ENCODE measurements at places on chromosomes 4 and X. TPM values are rescaled to one million over a fixed set of nuclear protein-coding genes. Genes with fewer than 3 reads are reported as not detected.

Gene ATOH1
- not detected for total RNA-seq

Gene MAP7D2
- 0.08 TPM for total RNA-seq

Gene GAGE12J
- total RNA-seq: not detected

Gene GAGE12E
- total RNA-seq: not detected

GRCh38 chr4:67879486-67879885, 4.3 kb downstream of the TMPRSS11D start:
- no peaks in the 10 kb centered on the region for H3K4me1 ChIP-seq
- no peak overlapping the region for H3K27ac ChIP-seq
- no peak overlapping the region for H3K4me3 ChIP-seq
- DNase-seq: no peak
- H3K27me3 ChIP-seq: peaks cover 6% of the 10 kb centered on the region

GRCh38 chr4:142435599-142436235, 410.4 kb downstream of the INPP4B start:
- H3K27ac ChIP-seq: no peak overlapping the region
- no peak for DNase-seq
- peaks cover 3% of the 10 kb centered on the region for H3K36me3 ChIP-seq
- no peaks in the 10 kb centered on the region for H3K27me3 ChIP-seq
- peaks cover 12% of the 10 kb centered on the region for H3K4me1 ChIP-seq
- H3K4me3 ChIP-seq: no peak overlapping the region

DNA sequence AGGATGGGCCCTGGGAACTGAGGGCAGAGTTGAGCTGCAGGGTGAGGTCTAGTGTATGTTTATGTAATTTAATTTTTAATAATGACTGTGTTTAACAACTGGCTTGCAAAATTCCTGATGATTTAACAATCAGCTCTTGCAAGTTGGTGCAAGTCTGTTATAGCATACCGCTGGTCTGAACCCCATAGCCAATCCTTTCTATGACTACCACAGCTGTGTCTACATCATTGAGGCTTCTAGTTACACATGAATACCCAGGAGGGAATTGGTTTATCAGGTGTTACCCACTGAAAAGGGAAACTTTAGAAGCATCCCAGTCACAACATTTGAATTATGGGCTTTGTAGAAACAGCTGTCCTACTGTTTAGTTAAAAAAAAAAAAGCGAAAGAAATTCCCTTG, 38.3 kb downstream of the SUPT20HL1 start:
- H3K27me3 ChIP-seq: no peaks in the 10 kb centered on the region
- no peak for DNase-seq
- H3K4me1 ChIP-seq: peaks cover 6% of the 10 kb centered on the region
- H3K27ac ChIP-seq: no peak overlapping the region

DNA sequence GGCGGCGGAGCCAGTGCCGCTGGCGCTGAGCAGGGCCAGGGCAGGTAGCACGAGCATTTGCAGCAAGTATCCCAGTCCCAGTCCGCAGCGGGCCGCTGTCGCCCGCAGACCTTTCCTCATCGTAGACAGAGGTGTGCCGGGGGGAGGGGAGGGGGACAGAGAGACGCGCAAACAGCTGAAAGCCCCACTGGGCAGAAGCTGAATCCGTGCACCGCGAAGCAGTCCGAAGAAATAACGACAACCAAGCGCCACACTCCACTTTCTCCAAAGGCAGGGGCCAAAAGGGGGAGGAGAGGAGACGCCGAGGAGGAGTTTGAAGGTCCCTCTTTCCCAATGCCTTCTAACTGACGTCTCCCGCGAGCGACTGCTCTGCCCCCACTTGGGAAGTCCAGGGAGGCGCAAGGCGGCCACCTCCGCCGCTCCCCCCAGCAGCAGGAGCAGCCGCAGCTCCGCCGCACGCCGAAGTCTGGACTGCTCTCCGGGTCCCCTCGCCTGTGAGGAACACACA, at the start of gene UNC5C:
UNC5C (minus strand) TSS at position 236 of the 508 bp plus-strand sequence.
- H3K27me3 ChIP-seq: peaks cover 72% of the 10 kb centered on the region
- peaks cover 2% of the 10 kb centered on the region for H3K36me3 ChIP-seq
- peak within 1 kb of the TSS; percentile 91 for H3K4me3 ChIP-seq
- peaks cover 18% of the 10 kb centered on the region for H3K4me1 ChIP-seq
- no peak within 1 kb of the TSS for H3K27ac ChIP-seq
